Stimulated activated CD8-positive, alpha-beta memory T cell treated with anti-CD3 and anti-CD28 coated beads, Interleukin-7, amount 100 ng/mL, for 24 hours (primary cell): ENCODE measurements at places on chromosomes 4 and X.

GRCh38 chrX:66022632-66023384, 17.1 kb downstream of the VSIG4 start:
- DNase-seq: no peak

DNA sequence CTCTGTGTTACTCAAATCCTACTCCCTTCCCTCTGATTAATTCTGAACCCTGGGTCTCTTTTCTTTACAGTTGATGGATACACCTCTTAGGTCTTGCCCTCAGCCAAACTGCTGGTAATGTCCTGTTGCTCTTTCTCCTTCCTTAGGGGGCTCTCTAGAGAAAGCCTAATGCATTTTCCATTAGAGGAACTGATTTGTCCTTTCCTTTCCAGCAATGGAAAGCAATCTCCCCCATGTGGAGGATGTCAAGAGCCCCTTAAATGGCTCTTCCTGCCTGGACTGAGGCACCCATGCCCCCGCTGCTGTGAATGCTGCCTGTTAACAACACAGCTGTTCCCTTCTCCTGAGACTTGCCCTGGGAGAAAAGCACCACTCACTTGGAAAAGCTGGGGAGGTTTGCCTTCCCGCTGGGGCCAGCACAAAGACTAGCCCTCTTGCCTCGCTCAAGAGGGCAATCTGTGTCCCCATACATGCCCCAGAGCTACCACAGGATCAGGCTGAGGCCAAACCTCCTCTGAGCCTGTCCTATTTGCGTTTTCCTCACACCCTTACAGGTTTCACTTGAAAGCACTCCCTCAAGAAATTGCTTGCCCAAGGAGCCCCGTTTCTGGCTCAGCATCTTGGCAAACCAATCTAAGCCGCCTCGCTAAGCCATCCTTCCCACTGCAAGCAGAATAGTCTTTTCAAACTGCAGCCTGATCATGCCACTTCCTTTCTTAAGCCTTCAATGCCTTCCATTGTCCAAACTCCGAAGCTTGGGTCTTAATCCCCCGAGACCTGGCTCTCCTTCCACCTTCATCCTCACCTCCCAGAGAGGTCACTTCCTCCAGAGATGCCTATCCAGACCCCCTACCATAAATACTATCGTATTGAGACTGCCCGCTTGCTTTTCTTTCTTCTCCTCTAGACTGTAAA, 23.2 kb upstream of the SMIM20 start:
- no peak for DNase-seq

- DNase-seq: no peak
These were observed 790.1 kb downstream of the DMD start for GRCh38 chrX:32421266-32421665.

DNA sequence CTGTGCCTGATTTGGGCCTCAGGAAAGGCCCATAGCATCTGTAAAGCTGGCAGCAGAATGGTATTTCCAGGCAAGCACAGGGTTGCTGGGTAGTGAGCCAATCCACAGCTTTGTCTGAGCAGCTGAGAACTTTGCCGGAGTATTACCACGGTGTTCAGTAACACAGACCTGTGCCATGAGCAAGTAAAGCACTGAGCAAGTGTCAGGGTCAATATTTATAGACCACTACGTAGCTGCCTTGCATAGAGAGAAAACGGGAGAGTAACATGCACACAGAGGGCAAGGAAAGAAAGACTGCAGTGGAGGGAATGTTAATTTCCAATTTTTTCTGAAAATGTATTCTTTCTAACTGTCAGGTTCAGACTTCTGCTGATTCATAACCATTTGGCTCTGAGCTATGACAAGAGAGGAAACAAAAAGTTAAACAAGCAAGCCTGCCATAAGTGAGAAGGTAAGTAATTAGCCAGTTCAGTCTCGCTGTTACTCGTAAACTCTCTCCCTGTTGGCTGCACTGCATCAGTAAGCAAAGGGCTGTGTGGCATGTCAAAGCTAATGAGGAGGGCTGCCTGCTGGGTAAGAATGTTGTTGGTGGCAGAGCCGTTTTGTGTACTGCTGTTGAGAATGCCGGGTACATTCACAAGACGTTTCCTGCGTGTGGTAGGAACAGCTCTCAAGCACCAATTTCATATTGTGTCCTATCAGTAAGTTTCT, 238.1 kb downstream of the BMPR1B start:
- DNase-seq: no peak

GRCh38 chr4:126479709-126480108, 1153.0 kb upstream of the INTU start:
- DNase-seq: no peak

GRCh38 chrX:3788494-3789233, 75.2 kb upstream of the PRKX start:
- DNase-seq: no peak

DNA sequence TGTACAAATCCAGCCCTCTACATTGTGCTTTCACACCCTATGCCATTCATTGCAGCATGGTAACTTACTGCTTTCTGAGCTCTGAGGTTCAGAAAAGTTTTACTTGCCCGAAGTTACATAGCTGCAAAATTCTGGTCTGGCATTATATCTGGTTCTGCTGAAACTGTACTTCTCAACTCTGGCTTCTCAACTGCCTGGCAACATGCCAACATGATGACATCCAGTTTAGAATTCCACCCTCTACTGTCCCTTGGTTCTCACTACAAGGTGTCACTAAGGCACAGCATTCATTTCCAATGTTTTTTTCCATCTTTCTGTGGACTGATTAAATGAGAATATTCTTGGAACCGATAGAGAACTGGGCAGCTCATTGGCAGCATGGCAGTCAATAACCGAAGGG, 242.9 kb upstream of the PRPS2 start:
- no peak for DNase-seq

DNA sequence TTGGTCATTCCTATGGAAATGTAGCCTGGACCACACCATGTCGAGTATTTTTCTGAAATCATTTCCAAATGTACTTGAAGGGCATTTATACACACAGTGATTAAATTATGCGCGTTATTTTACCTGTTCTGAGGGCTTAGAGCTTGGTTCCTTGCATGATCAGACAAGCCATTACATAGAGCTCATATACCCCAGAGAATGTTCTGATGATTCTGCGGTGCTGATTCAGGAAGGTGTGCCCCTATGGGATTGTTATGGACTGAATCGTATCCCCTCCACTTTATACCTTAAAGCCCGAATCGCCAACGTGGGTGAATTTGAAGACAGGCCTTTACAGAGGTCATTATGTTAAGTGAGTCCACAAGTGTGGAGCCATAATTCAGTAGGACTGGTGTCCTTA, 848.9 kb downstream of the TRIML1 start:
- no peak for DNase-seq

DNA sequence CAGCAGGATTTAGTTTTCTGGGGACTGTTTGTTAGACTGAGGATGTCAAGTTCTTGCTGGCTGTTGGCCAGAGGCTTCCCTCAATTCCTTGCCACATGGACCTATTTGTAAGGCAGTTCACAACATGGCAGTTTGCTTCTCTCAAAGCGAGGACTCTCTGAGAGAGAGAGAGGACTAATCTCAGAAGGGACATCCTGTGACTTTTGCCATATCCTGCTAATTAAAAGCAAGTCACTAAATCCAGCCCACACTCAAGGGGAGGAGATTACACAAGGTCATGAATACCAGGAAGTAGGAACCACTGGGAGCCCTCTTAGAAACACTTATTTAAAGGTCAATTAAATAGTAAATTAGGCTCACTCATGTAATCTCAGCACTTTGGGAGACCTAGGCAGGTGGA, 38.2 kb downstream of the PPP1R2C start:
- no peak for DNase-seq

- no peak for DNase-seq
These were observed 668 bp upstream of the PTCHD1 start for GRCh38 chrX:23333842-23334520.

DNA sequence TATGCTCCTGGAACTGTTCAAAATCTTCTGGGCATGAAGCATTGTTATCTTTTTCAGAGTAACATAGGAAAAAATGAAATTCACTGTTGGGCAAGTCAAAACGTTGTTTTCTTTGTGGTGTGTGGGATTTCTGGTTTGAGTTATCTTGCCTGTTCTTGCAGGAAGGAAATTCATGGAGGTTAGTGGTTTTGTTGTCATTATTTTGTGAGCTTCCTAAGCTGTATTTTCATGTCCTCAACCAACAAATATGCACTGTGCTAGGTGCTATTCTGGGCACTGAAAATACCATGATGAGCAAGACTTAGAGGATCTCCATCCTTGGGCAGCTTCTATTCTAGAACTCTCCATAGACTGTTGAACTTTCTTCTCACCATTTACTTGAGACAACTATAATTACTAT, 16.9 kb downstream of the SPINK2 start:
- no peak for DNase-seq

DNA sequence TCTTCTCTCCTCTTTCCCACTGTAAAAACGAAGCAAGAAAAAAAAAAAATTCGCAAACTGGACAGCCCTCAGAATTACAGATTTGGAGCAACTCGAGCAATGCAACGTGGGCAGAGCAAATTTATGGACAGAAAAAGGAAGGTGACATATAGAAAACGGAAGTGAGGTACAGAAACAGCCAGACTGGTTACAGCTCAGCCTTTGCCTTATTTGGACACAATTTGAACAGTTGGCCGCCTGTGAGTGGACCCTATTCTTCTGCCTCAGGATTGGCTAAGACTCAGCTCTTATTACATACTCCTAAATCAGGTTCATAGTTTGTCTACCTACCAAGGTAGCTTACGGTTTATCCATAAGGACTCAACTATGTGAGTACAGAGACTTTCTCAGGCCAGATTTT, 98.8 kb downstream of the SOWAHB start:
- no peak for DNase-seq

- DNase-seq: no peak
These were observed 113.9 kb downstream of the GPR143 start for GRCh38 chrX:9651737-9652136.
